Smooth muscle cell of the umbilical artery (primary cell): ENCODE measurements at places on chromosomes 6 and 20. TPM values are rescaled to one million over a fixed set of nuclear protein-coding genes. Genes with fewer than 3 reads are reported as not detected.

Gene PBOV1
- not detected in 2 replicates for total RNA-seq

Gene SLC4A11
- 1.2 and 1.9 TPM in 2 replicates for total RNA-seq

Gene TFEB
- total RNA-seq = 4.2 and 5.3 TPM in 2 replicates

Gene ULBP1
- under 0.01 and 0.09 TPM in 2 replicates for total RNA-seq

Gene GNL1
- total RNA-seq = 40.1 and 48.8 TPM in 2 replicates

Gene DLL1
- under 0.01 and 0.14 TPM in 2 replicates for total RNA-seq

Gene DLK2
- total RNA-seq = 0.30 and 1.6 TPM in 2 replicates

Gene DPPA5
- not detected in 2 replicates for total RNA-seq

Gene TSBP1
- not detected in 2 replicates for total RNA-seq
